ENCODE measurements at places on chromosomes 16 and 17. TPM values are rescaled to one million over a fixed set of nuclear protein-coding genes. Genes with fewer than 3 reads are reported as not detected.

DNA sequence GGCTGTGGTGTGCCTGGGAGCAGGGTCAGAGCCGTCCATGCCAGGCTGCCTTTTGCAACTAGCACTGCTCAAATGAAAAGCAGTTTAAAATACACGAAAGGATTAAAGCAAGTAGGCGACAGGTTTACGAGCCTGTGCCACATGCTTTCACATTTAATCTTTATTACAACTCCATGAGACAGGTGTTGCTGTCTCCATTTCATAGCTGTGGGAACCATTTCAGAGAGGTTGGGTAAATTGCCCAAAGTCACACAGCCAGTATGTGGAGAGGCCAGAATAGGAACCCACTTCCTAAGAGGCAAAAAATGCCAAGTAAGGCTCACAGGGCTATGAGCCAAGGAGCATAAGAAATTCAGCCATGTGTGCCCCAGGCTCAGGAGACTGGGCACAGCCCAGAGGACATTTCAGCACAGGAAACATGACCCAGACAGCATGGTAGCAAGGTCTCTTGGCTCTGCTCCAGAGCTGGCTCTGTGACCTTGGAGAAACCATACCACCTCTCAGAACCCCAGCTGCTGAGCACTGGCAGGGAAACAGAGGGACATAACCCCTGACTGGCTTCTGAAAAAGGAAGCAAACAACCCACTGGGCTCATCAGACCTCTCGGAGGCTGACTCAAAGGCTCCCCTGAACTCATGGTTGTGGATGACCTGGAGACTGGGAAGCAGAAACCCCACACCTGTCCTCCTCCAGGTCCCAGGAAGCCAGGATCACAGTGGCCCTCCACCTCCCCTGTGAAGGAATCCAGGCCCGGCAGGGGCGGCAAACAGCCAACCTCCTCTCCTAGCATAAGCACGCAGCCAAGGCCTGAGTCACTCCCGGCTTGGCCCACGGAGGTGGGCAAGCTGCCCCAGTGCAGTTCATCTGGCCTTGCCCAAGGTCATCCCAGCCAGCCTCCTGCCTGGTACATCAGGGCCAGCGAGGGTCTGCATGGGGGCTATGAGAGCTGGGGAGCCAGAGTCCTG lies 40.3 kb upstream of the MRPS23 start:
- no peaks in the 10 kb centered on the region for H3K4me1 ChIP-seq
- no peak overlapping the region for H3K4me3 ChIP-seq
- H3K27ac ChIP-seq = no peak overlapping the region
- no peaks in the 10 kb centered on the region for H3K36me3 ChIP-seq
- DNase-seq = peak; percentile 60
- H3K27me3 ChIP-seq = no peaks in the 10 kb centered on the region

DNA sequence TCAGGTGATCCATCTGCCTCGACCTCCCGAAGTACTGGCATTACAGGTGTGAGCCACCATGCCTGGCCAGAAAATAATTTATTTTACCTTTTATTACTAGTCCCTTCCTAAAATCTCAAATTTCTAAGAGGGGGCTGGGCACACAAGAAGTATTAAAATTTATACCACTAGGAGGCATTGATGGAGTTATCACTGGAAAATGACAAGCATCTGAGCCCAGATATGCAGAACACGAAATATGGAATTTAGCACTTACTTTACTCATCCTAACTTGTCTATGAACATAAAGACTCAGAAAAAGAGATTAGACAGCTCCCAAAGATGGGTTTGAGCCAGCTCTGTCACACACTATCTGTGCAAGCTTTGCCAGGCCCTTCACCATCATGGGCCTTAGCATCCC lies 46.4 kb downstream of the STAT5A start:
- no peak overlapping the region for H3K4me3 ChIP-seq
- H3K36me3 ChIP-seq = no peaks in the 10 kb centered on the region
- no peak for DNase-seq
- no peaks in the 10 kb centered on the region for H3K4me1 ChIP-seq
- H3K27ac ChIP-seq = no peak overlapping the region

GRCh38 chr17:81395600-81396277 lies 482 bp downstream of the BAHCC1 start:
- peaks cover 31% of the 10 kb centered on the region for H3K4me1 ChIP-seq
- peak overlapping the region; percentile 92 for H3K27ac ChIP-seq
- H3K36me3 ChIP-seq = no peaks in the 10 kb centered on the region
- peak overlapping the region; percentile 49 for H3K4me3 ChIP-seq
- H3K27me3 ChIP-seq = no peaks in the 10 kb centered on the region
- DNase-seq = peak; percentile 65

DNA sequence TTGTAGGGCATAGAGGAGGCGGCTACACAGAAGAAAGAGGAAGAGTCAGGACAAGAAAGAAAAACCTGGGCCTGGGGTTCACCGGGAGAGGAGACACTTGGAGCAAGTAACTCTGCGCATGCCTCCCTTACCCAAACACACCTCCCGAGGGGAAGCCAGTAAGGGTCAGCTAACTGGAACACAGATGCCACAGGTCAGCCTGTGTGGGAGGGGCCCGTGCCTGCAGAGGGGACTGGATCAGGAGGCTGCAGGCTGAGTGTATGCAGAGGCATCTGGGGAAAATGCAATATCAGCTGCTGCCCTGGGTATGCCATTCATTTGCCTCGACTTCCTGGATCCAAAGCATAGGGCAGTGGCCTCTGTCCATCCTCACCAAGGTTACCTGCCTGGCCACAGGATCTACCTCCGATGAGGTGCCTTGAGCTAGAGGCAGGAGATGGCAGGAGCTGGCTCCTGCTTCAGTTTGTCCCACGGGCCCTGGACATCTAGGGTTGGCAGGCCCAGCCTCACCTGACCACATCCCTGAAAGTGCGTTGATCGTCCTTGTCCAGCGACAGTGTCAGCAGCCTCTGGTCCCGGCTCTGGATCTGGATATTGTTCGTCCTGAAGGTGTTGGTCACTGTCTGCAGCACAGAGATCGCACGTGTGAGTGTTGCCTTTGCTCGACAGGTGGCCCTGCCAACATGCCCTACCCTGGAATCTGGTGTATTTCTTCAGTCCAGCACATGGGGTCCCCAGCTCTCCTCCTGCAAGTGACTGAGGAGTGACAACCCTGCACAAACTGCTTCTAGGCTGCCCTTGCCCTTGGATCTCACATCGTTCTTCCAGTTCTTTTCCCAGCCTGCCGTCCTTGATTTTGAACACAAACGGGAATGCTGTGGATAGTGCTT lies 4.6 kb upstream of the MFSD6L start:
- DNase-seq = no peak
- H3K36me3 ChIP-seq = no peaks in the 10 kb centered on the region
- H3K4me3 ChIP-seq = no peak overlapping the region
- H3K4me1 ChIP-seq = no peaks in the 10 kb centered on the region
- no peaks in the 10 kb centered on the region for H3K27me3 ChIP-seq

DNA sequence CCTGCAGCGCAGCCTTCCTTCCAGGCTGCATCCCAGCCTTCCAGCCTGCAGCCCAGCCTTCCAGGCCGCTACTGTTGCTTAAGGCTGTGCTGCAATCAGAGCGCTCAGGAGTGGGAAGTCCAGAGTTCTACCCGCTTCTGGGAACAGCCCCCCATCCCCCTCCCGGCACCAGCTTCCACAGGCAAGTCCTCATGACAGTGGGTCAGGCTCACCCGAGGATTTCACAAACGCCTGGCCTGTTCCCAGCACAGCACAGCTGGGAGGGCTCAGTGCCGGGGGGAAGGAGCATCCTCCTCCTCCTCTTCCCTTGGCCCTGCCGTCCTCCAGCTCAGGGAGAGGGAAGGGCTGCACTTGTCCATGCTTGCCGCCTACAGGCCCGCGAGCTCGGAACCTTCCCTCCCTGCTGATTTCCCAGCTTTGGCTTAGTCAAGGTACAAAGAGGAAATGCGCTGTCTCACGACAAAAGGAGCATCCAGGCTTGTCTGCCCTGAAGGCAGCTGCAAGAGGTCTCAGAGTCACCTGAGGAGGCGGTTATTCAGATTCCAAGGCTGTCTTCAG lies 8.3 kb downstream of the SOCS3 start:
- H3K4me3 ChIP-seq = no peak overlapping the region
- peak overlapping the region; percentile 84 for H3K27ac ChIP-seq
- peaks cover 25% of the 10 kb centered on the region for H3K4me1 ChIP-seq
- peak; percentile 92 for DNase-seq
- H3K36me3 ChIP-seq = no peaks in the 10 kb centered on the region

Gene TBC1D3K
- total RNA-seq = not detected

Measured in Peyer's patch (tissue), 4 donors.